ENCODE measurements at places on chromosomes 3 and 15.

- DNase-seq: no peak
These were observed 202.0 kb upstream of the CFAP20DC start for GRCh38 chr3:59251869-59252268.

GRCh38 chr3:129746629-129747028, 140.2 kb upstream of the PLXND1 start:
- no peak for DNase-seq

- DNase-seq: no peak
These were observed 178.4 kb upstream of the SLC2A2 start for GRCh38 chr3:171204942-171205341.

- no peak for DNase-seq
These were observed 31.1 kb downstream of the SLCO3A1 start for GRCh38 chr15:91884606-91885005.

GRCh38 chr15:82138306-82138705, 92.5 kb upstream of the MEX3B start:
- no peak for DNase-seq

DNA sequence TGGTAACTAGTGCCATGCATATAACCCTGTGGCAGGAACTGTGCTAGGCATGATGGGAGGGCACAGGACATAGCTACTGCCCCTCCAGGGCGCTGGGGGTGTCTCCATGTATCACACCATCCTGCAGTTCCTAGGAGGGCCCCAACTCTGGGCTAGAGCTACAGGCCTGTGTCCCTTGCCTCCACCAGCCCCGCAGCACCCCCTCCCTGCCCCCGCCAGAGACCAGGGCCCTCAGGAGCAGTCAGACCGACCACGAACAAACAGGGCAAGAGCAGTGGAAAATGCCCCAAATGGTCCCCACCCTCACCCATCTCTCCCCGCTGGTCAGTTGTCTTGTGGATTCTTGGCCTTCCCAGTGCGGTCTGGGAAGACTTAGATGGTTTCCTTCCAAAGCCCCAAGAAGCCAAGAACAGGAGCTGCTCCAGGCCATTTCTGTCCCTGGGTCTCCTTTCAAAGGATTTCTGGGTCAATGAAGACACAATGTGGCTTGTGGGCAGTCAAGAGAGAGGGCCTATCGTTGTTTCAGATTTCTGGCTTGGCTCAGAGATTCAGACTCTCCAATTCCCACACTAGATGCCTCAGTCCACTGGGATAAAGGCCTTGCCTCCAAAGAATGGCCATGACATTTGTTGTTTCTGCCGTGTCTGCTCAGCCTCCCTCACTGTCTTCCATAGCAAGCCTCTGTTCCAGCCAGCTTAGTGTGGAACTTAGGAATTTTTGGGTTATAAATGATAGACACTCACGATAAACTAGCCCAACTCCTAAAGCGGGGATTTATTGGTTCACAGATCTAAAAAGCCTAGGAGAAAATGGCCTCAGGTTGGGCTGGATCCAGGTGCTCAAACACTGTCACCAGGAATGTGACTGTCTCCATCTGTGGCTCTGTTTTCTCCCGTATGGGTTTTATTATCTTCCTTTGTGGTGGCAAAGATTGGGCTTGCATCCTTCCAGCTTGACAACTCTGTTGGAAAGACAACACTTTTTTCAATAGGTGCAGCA, 80.6 kb downstream of the LSM3 start:
- no peak for DNase-seq

DNA sequence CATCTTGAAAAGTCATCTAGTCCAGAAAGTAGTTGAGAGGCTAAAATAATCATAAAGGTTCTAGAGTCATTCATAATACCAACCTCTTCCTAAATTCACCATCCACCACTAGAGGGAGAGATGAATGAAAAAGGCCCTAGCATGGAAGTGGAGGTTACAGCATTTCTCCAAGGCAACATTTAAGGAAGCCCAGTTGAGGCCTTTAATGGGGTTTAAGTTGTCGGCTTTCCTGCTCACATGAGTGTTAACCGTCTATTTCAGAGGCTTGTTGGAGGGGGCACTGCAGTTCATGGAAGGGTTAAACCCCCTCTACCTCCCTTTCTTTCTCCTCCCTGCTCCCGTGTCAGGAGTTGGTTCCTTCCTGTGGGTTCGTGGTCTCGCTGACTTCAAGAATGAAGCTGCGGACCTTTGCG, 3.8 kb upstream of the SLCO3A1 start:
- no peak for DNase-seq

DNA sequence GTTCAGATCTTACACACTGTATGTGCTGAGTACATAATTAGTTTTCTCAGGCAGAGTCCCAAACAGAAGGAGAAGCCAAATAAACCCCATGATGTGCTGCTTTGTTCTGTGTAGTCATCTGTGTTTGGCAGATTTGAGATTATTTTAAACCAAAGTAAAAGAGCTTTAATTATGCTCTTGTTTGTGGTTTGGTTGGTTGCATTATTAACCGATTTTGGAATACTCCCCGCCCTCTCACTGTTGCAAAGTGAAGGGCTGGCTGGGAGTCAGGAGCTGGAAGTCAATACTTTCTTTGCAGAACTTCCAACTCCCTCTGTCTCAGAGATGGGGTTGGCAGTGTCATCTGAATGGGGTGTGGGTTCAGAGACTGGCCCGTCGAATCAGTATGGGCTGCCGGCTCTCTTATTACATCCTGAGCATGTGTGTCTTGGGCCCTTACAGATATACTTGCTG, 34.4 kb downstream of the SLCO3A1 start:
- no peak for DNase-seq

- DNase-seq: no peak
These were observed 10.7 kb downstream of the EHD4 start for GRCh38 chr15:41961595-41962202.

DNA sequence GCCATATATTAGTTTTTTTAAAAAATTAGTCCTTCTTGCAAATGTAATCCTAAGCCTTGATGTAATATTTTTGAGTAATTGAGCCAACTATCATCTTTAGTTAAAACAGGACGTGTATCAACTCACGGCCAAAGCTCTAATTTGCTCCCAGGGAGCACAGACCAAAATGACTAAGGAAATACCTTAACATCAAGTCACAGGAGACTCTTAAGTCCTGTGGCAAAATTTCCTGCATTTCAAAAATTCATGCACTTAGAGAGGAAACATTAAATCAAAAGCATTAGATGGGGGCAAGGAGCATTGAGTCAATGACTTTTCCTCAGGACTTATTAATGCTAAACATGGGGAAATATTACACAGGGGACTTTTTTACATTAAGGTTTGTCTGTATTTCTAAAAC, 276.0 kb downstream of the MFSD1 start:
- no peak for DNase-seq

DNA sequence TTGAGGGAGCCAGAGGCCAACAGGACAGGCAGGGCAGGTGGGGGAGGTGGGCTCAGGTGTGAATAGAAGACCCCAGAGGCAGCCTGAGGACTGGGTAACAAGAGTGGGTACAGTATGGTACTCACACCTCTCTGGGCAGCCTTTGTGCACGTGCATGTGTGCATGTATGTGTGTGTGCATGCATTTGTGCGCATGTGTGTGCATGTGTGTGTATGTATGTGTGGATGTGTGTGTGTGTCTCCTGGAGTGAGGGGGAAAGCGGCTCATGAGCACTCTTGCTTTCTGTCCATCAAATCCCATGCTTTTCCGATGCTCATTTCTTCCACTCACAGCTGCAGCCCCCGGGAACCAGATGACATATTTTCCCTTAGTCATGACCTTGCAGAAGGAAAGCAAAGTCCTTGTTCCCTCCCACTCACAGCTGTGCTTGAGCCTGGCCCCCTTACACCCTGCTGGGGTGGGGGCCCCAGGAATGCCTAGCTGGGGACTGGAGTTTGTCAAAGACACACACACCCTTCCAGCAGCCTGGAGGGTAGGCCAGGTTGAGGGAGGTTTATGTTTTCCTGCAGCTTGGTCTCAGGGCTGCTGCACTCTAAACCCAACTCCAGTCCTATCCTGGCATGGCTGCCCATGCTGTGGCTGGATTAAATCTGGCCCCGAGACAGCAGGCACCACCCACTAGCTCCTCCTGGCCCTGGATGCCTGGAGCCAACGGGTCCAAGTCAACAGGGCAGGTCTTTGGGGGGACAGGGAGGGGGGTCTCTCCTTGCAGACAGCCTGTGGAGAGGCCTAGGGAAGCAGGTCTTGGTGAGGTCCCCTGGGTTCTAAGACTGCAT, 22.5 kb downstream of the CCDC33 start:
- no peak for DNase-seq

DNA sequence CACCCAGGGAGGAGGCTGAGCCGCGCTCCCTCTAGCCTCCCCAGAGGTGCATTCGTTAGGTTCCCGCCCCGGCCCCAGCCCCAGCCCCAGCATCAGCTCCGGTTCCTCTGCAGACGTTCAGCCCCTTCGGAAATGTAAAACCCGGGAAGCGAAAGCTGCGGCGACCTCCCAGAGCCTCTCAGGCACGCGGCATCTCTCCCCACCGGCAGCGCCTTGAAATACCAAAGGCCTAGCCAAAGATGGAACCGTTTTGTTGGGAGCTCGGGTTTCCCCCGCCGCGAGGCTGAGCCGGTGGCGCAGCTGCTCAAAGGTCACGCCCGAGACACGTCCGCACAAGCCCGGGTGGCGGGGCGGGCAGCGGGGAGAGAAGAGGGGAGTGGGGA, 77.8 kb upstream of the HES1 start:
- no peak for DNase-seq

- no peak for DNase-seq
These were observed 24.7 kb downstream of the IP6K1 start for GRCh38 chr3:49761661-49762060.

DNA sequence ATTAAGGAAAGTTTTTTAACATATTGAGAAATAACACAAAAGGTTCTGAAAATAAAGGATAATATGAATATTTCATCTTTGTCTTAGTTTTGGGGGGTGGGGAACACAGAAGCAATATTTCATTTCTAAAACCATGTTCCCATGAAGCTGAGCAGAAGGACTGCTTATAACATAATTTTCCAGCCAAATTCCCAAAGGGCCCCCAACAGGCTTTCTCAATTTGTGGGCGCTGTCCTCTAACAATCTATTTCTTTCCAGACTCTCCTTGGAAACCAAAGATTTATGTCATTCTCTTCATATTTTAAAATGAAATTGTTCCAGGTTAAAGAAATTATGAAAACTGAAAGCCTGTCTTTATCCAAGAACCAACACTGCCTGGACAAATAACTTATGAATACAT, 273.5 kb downstream of the ZBTB20 start:
- no peak for DNase-seq

GRCh38 chr3:123807820-123808219, 76.3 kb downstream of the MYLK start:
- DNase-seq: no peak

DNA sequence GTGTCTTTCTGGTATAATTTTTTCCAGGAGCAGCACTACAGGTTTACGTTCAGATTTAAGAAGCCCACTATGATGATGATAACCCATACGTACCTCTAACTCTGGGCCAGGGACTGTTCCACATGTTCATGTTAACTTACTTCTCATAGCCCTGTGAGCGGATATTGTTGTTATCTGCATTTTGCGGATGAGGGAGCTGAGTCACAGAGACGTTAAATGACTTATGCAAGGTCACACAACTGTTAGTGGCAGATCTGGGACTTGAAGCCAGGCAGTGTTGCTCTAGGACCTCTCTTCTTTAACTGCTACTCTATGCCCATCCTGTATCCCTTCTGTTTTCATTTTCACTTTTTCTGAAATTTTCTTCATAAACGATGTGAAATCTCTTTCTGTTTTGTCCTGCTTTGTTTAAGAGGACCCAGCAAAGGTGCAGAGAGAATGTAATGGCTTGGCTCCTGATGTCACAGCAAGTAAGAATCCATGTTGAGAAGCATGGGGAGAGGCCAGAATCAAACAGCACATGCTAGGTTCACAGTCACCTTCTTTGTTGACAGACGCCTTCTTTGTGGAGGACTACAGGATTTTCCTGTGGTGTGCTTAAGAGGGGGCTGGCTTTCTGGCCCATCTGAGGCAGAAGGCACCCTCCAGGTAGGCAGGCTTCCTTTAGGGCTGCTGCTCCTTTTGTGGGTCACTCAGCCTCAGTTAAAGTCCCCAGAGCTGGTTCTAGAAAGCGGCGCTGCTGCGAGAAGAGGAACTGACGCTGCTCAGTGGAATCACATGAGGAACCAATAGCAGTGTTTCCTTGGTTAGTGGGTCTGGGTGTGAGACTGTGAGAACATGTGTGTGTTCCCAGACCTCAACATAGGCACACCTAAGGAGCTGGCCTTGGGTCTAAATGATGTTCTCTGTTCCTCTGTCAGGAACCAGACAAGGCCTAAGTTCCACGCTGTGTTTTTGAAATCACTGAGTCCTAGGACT, 121.6 kb downstream of the TMEM108 start:
- DNase-seq: no peak

DNA sequence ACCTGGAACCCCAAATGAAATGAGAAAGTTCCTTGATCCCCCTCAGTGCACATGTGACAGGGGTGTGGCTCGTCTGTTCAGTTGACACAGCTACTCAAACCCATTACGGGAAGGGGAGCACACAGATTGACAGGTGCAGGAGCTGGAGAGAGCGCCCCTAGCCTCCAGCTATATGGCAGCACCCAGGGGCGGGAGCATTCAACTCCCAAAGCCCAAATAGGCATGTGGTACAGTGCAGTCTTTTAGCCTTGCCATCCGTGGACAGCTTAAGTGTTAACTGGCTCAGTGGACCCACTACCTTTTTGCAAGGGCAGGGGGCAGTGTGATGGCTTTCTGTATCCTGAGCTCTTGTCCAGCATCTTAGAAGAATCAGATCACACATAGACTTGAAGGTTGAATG, 1374.2 kb upstream of the ALCAM start:
- DNase-seq: no peak

GRCh38 chr3:102460579-102460978, 25.8 kb downstream of the ZPLD1 start:
- no peak for DNase-seq

- DNase-seq: peak; percentile 4
These were observed 520 bp downstream of the ZNF654 start for GRCh38 chr3:88059380-88060170.

GRCh38 chr15:85280203-85280602, 100.2 kb upstream of the AKAP13 start:
- no peak for DNase-seq

DNA sequence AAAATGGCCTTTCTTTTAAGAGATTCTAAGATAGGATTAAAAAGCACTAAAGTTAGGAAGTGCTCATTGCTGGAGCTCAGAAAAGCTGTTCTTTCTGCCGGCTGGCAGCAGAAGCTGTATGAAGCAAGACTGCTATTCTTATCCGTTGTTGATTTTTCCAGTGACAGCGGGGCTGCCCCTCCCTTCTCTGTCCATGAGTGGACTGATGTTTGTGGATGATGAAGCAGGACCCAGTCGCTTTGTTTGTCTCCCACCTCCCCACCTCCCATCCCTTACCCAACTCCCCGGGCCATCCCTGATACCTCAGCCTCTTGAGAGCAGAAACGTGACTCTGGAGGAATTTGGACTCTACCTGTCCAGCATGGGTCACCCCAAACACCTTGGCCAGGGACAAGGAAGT, 10.3 kb upstream of the MUSTN1 start:
- DNase-seq: no peak

- DNase-seq: peak; percentile 57
These were observed 518.4 kb downstream of the FOXP1 start for GRCh38 chr3:71064956-71065763.

Data from activated T-cell treated with anti-CD3 and anti-CD28 coated beads for 4 hours (primary cell).